ENCODE measurements at places on chromosomes 3 and 15.

DNA sequence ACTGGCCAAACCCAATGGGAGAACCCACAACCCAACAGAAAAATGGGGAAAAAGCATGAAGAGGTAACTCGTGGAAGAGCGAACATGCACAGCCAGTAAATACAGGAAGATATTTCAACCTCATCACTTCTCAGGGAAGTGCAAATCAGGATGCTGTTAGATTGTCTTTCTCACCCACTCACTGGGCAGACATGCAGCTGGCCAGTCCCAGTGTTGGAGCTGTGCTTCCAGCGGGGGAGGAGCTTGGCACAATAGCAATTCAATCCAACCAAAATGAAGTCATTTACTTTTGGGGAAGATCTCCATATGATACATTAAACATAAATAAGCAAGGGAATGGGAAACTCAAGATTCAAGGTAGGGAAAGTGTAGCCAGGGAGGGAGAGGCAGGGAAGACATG lies 12.1 kb downstream of the WNT7A start:
- no peak for DNase-seq

DNA sequence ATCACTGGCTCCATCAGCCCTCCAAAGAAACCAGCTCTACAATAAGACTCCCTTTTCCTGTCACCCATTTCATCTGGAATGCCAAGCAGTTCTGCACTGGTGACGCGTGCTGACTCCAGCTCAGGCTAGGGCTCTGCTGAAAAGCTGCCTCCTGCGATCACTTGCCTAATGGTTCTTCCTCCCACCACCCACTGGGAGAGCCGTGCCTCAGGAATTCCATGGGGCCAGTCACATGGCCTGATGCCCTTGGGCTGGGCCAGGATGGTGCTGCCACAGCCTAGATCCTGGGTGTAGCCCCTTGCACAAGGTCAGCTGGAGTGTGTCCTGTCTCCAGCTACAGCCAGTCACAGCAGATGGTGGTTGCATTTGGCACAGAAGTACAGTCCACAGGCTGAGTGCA lies 98.9 kb downstream of the DNAJB8 start:
- DNase-seq = no peak

- DNase-seq = no peak
Observed at GRCh38 chr3:147615035-147615434, 205.9 kb downstream of the ZIC1 start.

- no peak for DNase-seq
Observed at GRCh38 chr3:177438596-177439220, 241.4 kb upstream of the TBL1XR1 start.

DNA sequence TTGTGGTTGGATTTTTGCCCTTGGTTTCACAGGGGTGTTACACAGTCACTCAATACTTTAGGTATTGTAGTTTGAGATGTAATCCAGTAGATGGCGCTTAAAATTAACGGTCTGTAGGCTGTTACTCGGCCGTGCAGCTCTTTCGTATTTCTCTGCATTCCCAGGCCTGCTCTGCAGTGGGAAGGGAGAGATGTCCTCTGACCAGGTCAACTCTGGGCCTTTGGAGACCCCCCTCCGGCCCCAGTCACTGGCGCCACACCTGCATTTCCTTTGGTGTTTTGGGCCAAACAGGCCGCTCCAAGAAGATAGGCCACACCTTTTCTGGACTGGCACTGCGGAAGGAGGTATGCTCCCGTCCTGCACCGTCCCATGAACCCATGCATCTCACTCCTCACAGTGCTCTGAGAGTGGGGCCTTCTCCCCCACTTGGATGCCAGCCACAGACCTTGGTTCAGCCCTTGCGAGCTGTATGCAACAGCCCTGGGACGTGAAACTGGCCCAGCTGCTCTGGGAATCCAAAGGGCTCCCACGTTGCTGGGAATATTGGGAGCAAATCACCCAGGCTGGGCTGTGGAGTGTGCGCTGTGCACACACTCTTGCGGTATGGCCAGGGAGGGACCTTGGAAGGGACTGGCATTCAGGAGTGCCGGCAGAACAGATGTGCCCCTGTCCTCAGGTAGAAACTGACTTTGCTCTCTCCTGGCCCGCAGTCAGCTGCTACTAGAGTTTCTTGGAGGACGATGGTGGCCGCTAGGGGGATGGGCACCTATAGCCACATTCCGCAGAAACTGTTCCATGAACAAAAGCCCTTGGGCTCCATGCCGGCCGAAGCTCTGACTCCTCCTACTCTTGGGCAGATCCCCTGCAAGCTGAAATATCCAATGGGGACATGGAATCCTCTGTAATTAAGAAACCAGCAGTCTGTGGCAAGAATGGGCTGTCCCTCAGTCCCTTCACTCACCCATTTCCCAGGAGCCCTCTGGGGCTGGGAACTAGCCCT lies 410.5 kb upstream of the CADM2 start:
- DNase-seq = peak; percentile 2

- DNase-seq = no peak
Observed at GRCh38 chr3:104810896-104811295, 555.8 kb upstream of the ALCAM start.

DNA sequence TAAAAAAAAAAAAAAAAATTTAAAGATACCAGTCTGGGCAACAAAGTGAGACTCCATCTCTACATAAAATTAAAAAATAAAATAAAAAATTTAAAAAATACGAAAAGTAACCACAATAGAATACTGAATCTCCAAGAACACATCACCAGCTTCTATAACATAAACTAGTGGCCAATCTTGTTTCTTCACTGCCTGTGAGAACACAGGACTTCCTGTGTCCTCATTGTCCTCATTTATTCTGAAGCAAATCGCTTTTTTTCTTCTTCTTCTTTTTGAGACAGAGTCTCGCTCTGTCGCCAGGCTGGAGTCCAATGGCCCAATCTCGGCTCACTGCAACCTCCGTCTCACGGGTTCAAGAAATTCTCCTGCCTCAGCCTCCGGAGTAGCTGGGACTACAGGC lies 28.6 kb upstream of the RAB7A start:
- DNase-seq = no peak

GRCh38 chr3:106423321-106424225 lies 554.8 kb upstream of the CBLB start:
- DNase-seq = no peak

- DNase-seq = no peak
Observed at GRCh38 chr3:174951498-174952005, 92.4 kb downstream of the NAALADL2 start.

DNA sequence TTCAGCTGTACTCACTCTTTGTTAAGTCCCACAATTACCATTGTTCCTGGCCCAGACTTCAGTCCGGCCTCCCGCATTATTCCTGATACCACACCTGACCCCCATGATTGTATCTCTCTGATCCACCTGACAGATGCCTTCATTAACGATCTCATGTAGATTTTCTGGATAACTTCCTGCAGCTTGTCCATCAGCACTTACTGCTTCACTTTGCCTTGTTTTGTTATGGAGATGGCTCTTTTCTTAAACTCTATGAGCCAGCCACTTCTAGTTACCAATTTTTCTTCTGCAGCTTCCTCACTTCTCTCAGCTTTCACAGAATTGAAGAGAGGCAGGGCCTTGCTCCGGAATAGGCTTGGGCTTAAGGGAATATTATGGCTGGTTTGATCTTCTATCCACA lies 1044.2 kb downstream of the PLOD2 start:
- no peak for DNase-seq

DNA sequence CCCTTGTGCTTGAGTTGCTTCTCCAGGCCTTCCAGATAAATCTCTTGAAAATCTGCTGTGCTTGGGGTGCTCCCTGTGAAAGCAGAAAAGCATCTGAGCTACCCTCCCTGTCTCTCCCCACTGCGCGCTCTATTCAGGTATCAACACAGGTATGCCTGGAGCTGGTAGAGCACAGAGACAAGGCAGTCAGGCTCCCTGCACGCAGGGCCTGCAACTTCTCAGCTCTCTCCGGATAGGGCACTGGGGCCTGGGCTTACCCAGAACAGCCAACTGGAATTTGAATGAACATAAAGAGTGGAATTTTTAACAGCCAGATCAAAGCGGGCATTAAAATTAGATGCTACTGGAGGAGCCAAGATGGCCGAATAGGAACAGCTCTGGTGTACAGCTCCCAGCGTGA lies 183.6 kb downstream of the XXYLT1 start:
- DNase-seq = no peak

GRCh38 chr3:143814443-143814889 lies 33.8 kb downstream of the SLC9A9 start:
- DNase-seq = no peak
